Esophagus squamous epithelium (tissue), 5 donors: ENCODE measurements at places on chromosomes 16 and 17.

GRCh38 chr17:55005520-55005919 lies 37.0 kb downstream of the STXBP4 start:
- no peak for DNase-seq

- no peak for DNase-seq
Observed at GRCh38 chr16:70253291-70254106, 1.8 kb upstream of the EXOSC6 start.

GRCh38 chr16:3612510-3613466 lies 1.4 kb upstream of the SLX4 start:
- DNase-seq, result no peak

DNA sequence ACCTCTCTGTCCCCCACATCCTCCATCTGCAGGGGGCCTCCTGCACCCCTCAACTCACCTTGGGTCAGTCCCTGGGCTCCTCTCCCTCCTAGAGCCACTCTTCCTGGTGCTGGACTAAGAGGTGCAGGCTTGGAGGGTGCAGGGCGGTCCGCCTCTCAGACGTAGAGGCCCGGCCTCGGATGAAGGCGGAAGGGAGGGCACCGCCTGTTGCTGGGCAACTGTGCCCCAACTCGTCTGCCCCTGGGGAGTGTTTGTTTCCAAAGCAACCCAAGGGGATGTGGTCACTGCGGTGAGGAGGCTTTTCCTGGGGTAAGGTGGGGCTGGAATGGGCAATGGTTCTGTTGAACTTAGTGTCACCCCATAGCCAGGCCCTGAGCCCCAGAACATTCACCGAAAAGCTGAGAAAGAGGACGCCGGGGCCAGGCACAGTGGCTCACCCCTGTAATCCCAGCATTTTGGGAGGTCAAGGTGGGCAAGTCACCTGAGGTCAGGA lies at the start of gene C16orf54:
TSS of gene C16orf54 (minus strand) at position 138 of the 493 bp plus-strand sequence. CDS start 1,039 bp downstream, outside the sequence.
- peak; percentile 51 for DNase-seq

- DNase-seq, result no peak
Observed at GRCh38 chr17:27609611-27610303, 21.2 kb upstream of the LGALS9 start.

DNA sequence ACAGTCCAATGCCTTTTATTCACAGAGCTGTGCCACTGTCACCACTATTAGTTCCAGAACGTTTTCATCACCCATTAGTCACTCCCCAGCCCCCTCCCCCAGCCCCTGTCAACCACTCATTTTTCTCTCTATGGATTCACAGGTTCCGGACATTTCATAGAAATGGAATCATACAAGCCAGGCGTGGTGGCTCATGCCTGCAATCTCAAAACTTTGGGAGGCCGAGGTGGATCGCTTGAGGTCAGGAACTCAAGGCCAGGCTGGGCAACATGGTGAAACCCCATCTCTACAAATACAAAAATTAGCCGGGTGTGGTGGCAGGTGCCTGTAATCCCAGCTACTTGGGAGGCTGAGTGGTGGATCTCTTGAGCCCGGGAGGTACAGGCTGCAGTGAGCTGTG lies 759 bp upstream of the PAM16 start:
- no peak for DNase-seq

GRCh38 chr16:75323198-75323597 lies 71.8 kb upstream of the BCAR1 start:
- no peak for DNase-seq

DNA sequence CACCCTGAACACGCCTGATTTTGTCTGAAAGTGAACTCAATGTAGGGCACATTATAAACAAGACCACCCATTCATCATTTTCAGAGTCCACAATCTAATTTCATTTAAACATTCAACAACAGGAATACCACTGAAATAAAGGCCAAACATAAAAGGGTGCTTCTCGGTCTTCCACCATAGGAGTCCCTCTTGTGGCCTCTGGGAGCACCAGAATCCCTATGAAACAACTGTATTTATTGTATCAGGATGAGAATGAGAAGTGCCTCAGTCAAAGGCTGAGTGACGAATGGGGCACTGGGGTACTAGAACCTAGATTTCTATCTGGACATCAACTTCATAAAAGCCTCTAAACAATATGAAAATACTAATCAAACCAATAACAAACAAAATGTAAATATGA lies 40.4 kb downstream of the NXPH3 start:
- no peak for DNase-seq

- no peak for DNase-seq
Observed at GRCh38 chr16:58393138-58393504, 850 bp downstream of the GINS3 start.

- DNase-seq, result no peak
Observed at GRCh38 chr17:78048346-78049292, 79.9 kb downstream of the TMC6 start.

- no peak for DNase-seq
Observed at GRCh38 chr17:60993497-60993896, 315.8 kb downstream of the BCAS3 start.

- no peak for DNase-seq
Observed at GRCh38 chr16:75413951-75414350, 19.4 kb downstream of the CFDP1 start.

DNA sequence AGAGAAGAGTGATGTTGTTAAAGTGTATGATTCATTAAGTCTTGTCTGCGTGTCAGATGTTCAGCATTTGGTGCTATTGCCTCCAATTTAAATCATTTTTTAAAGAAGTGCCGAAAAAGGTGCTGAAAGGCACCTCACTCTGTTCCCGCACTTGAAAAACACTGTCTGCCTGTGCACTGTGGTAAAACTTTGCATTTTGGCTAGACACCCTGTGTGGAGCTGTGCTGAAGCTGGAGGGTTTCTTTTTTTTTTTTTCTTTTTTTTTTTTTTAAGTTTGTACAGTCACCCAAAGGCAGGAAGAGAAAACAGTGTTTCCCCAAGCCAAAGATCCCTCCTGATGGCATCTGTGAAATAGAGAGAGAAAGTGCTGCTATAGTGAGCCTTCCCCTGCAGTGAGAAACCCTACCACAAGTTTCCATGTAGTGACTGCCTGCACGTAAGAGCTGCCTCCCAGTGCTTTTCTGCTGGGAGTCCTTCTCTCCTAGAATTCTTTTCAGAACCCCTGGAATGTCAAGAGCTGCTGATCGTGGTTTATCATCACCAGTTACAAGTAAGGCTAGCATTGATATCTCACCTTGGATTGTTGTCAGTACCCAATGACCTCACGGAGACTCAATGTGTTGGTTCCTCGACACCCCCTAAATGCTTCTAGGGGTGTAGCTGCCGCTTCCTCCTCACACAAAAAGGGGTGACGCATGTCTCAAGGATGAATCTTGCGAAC lies 116.0 kb upstream of the SOX9 start:
- DNase-seq, result no peak

DNA sequence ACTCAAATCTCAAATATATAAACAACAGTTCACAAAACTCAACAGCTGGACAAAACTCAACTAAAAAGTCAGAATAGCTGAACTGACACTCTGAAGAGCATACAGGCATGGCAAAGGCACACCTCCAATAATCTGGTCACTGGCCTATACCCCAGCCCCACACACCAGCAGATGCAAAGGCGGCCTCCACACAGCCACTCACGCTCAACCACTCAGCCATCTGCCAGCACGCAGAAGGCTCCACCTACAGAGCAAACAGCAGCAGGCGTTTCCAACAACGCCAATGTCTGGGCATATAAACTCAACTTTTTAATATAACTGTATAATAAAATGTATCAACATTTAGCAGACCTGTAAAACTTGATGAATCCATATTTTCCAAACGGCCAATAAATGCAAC lies 17.2 kb downstream of the USP7 start:
- no peak for DNase-seq

DNA sequence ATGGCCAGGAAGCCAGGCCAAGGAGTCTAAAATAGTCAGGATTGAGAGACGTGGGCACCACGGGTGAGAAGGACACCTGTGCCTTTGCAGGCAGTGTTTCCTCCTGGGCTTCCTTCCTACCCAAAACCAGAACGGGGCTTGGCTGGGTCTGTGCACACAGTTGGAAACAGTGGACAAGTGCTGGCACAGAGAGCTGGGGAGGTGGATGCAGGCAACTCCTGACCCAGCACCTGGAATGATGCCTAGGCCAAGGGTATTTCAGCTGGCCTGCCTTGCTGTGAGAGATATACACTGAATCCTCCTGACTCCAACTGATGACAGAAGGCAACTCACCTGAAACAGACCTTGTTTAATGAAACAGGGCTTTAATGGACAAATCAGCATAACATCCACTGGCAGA lies 186.2 kb downstream of the SLC39A11 start:
- DNase-seq, result no peak

DNA sequence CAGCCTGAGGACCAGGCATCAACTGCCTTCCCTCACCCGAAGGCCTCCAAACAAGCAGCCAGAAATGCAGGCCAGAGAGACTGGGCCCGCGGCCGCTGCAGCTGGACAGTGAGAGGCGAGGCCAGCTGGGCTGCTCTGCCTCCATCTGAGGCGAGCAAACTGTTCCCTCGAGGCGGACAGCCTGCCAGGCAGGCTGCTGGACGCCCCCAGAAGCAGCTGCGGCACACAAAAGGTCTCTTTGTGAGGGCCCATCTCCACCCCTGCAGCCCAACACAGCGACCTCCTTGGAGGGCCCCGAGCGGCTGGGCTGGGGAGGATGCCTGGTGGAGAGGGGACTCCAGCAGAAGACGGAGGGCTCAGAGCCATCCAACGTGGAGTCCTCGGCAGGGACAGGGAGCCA lies 4.7 kb downstream of the CORO7 start:
- DNase-seq, result no peak

DNA sequence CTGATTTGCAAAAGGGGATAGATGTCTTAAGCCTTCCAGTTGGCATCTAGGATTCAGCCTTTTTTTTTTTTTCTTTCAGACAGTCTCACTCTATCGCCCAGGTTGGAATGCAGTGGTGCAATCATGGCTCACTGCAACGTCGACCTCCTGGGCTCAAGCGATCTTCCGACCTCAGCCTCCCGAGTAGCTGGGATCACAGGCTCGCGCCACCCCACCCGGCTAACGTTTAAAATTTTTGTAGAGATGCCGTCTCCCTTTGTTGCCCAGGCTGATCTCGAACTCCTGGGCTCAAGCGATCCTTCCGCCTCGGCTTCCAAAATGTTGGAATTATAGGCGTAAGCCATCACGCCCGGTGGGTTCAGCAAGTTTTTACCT lies 571 bp upstream of the CCP110 start:
- no peak for DNase-seq

DNA sequence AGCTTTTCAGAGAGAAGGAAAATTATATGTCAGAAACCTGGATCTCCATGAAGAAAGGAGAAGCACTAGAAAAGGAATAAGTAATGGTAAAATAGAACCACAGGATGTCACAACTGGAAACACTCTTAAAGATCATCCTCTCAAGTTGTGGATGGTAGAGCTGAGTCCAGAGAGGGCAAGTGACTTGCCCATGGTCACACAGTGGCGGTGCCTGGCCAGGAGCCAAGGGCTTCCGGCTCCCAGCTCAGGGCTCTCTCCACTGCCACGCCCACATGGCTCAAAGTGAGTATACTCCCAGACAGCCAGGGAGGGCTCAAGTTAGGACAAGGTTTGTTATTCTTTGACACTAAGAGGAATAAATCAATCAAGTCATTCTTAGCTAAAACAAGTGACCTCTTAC lies 159.8 kb downstream of the COPRS start:
- DNase-seq, result no peak

DNA sequence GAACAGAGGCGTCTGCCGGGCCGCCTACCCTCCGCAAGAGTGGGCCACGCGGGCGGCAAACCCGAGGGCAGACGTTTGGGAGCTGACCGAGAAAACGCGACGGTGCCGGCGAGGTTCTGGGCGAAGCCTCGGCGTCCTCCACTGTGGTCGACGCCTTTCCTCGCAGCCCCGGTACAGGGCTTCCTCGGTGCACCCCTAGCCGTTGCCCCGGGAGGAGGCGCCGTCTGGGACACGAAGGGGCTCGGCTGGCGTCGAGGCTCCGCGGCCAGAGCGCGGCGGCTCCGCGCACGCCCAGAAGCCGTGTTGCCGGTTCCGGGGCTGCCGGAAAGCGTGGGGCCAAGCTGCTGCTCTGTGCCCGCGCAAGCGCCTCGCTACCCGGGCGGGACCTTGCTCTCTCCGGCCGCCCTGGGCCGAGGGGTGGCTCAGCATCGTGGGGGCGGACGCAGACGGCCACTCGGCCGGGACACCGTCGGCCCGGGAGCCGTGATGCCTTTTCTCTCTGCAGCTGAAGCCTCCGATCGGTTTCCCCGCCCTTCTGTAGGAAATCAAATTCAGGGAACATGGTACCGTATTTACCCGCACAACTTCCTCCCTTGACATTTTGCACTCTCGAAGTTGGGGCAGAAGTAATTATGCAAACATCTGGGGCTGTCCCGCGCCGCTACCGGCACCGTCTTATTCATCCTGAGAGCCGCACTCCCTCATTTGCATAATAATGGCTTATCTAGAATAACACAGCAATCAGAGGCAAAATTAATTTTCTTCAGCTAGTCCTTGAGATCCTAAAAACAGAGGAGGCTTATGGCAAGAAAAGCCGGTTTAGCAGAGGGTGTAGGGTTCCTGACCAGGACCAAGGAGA lies 7.3 kb upstream of the CBX8 start:
- DNase-seq, result no peak

DNA sequence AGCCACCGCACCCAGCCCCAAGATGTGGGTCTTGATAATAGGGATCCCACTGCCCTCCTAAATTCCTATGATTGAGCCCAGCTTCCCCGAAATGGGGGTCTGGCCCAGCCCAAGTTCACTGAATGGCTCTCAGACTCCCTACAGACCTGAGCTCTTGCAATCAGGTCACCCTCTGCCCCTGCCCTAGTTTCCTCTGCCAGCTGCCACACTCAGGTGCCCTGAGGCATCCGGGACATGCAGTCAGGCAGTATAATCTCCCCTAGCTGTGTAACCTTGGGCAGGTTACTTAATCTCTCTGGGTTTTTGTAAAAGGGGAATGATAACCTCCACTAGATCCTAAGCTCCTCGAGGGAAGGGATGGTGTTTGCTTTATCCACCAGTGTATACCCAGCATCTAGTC lies 61.1 kb upstream of the TOB1 start:
- DNase-seq, result no peak

GRCh38 chr17:58694826-58695225 lies 2.4 kb downstream of the RAD51C start:
- DNase-seq, result no peak

- DNase-seq, result no peak
Observed at GRCh38 chr16:15576960-15577958, 65.7 kb downstream of the MARF1 start.

DNA sequence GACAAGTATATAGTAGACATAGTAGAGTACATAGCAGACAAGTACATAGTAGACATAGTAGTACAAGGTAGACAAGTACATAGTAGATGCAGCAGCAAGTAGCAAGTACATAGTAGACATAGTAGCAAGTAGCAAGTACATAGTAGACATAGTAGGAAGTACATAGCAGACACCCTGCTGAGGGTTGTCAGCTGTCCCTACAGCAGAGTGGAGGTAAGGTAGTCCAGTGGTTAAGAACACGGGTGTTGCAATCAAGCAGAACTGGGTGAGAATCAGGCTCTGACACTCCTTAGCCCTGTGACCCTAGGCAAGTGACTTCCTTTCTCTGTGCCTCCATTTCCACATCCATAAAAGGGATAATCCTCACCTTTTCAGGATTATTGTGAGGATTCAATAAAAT lies 94.7 kb downstream of the NOG start:
- no peak for DNase-seq

GRCh38 chr16:51666074-51666473 lies 515.0 kb upstream of the SALL1 start:
- no peak for DNase-seq

- no peak for DNase-seq
Observed at GRCh38 chr16:29645694-29646187, 17.3 kb upstream of the SPN start.

- no peak for DNase-seq
Observed at GRCh38 chr16:1929105-1929504, 10.9 kb upstream of the HS3ST6 start.

GRCh38 chr16:46727630-46728029 lies 20.5 kb downstream of the MYLK3 start:
- DNase-seq, result no peak
